ENCODE measurements at places on chromosomes 7 and 10.

DNA sequence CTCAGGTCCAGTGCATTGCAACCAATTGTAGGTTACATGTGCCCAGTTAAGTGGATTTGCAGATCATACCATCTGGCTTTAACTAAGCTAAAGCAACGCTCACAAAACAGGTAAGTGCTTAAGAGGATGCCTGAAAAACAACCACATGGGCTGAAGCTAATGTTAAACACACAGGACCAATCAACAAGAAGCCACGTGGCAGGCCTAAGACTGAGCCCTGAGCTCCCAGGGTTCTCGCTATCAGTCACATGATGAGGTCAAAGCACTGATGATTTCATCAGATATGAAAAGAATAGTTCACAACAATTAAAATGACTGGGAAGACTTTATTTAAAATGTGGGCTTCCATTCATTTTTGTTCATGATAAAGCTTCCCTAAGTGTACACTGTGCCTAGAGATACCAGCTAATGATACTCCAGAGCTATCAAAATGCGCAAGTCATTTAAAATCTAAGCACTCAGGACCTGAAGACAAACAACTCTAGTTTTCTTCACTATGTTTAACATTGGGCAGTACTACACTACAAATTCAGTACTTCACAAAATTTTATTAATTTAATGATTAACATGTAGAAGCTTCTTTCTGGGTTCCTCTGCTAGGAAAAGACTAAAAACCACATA is 90.6 kb downstream of the PIP4K2A start:
- peak; percentile 48 for DNase-seq

- no peak for DNase-seq
Measured at GRCh38 chr7:57425969-57426628, 23.9 kb upstream of the ZNF716 start.

- no peak for DNase-seq
Measured at GRCh38 chr10:3452683-3453361, 280.2 kb upstream of the PITRM1 start.

DNA sequence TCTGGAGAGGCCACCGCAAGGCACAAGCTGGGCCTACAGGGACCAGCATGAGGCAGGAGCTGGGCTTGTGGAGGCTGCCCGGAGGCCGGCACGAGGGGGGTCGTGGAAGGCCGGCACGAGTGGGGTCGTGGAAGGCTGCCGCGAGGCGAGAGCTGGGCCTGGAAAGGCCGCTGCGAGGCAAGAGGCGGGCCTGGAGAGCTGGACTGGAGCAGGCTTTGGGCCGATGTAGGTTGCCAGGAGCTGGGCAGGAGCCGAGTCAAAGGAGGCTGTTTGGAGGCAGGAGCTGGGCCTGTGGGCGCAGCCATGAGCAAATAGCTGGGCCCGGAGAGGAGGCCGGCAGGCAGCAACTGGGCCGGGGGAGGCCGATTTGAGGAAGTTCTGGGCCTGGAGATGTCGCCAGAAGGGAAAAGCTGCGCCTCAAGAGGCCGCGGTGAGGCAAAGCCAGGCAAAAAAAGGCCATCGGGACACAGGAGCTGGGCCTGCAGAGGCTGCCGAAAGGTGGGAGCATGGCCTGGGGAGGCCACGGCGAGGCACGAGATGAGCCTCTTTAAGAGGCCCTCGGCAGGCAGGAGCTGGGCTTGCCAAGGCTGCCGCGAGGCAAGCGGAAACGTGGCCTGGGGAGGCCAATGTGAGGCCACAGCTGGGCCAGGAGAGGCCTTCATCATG is 26.5 kb downstream of the MDH2 start:
- DNase-seq = no peak

- DNase-seq = no peak
Measured at GRCh38 chr7:70512144-70512543, 619.8 kb upstream of the GALNT17 start.

GRCh38 chr7:98864731-98865453 is 4.9 kb downstream of the TMEM130 start:
- DNase-seq = no peak

GRCh38 chr10:32379950-32380551 is 33.1 kb upstream of the EPC1 start:
- DNase-seq = peak; percentile 18

- no peak for DNase-seq
Measured at GRCh38 chr10:71401056-71401455, 4.3 kb downstream of the CDH23 start.

DNA sequence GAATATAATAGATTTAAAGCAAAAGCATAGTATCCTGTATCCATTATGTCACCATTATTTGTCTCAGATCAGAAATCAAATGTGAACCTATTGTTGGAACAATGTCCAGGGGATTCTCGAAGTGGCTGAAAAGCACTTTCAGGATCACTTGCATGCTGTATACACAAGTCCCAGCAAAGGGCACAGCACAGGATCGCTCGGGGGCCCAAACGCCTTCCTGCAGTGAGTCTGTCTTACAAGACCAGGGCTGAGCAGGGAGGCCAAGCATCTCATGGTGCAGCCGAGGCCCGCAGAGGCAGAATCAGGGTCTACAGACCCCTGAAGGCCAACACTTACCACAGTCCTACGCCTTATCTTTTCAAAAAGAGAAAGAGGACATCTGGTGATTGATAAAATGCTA is 92.3 kb downstream of the TNS3 start:
- DNase-seq = no peak

DNA sequence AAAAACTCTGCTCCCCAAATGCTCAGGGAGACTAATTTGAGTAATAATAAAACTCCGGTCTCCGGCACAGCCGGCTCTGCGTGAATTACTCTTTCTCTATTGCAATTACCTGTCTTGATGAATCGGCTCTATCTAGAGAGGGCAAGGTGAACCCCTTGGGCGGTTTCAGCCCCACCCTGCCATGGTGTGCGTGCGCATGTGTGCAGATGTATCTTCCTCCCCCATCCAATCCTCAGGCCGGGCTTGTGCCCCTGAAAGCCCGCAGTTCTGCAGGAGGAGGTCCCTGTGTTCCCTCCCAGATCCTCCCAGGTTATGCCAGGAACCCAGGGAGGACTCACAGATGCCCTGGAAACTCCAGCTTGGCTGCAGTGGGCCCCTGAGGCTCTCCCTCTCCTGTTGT is 48.3 kb upstream of the MYL10 start:
- peak; percentile 50 for DNase-seq

- DNase-seq = no peak
Measured at GRCh38 chr7:102376964-102377466, 19.1 kb upstream of the PRKRIP1 start.

DNA sequence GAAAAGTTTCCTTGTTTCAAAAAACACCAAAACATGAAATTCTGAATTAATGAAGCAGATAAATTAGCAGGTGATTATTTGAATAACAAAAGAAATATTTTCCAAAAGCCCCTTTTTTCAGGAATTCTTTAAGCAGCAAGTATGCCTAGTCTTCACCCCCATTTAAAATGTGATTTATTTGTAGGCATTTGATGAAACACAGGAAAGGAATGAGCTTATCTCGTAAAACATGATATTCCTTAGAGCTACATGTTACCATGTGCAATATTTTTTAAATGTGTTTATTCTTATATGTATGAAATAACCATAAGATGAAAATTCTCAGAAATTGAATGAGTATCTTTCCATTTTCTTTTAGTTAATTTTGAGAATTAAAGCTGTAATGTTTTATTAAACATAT is 106.1 kb downstream of the CHN2 start:
- no peak for DNase-seq

DNA sequence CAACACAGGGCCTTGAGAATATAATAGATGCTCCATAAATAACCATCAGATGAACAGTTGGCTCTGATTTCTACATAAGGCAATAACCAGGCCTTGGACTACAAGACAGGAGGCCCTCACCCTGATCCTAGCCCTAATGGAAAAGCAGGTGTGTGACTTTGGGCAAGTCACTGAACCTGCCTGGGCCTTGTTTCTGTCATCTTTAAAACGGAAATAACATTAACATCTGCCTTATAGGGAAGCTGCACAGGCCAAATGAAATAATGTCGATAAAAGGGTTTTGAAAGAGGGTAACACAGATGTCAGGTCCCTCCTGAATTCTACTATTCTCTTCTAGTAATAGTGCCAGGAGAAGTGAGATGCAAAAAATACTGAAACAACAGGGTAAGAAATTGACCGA is 20.7 kb downstream of the PIK3AP1 start:
- DNase-seq = no peak

GRCh38 chr10:627032-627992 is 62.2 kb downstream of the DIP2C start:
- DNase-seq = no peak

- DNase-seq = no peak
Measured at GRCh38 chr7:20141666-20142065, 75.5 kb downstream of the MACC1 start.

DNA sequence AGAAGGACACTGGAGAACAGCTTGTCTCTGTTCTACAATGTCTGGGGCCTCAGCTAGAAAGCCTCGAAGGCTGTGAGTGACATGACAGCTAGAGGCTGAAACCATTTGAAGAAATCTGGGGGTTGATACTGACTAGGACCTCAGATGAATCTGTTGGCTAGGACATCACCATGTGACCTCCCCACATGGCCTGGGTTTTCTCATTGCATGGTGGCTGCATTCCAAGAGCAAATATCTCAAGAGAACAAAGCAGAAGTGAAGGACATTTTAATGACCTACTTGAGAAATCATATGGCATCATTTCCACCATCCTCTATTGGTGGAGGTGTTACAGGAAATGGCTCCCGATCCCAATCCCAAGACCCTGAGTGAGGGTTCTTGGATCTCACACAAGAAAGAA is 450.6 kb upstream of the AUTS2 start:
- no peak for DNase-seq

GRCh38 chr7:137846827-137847567 is at the start of gene DGKI:
TSS of gene DGKI (minus strand) at chr7:137846974.
- no peak for DNase-seq

DNA sequence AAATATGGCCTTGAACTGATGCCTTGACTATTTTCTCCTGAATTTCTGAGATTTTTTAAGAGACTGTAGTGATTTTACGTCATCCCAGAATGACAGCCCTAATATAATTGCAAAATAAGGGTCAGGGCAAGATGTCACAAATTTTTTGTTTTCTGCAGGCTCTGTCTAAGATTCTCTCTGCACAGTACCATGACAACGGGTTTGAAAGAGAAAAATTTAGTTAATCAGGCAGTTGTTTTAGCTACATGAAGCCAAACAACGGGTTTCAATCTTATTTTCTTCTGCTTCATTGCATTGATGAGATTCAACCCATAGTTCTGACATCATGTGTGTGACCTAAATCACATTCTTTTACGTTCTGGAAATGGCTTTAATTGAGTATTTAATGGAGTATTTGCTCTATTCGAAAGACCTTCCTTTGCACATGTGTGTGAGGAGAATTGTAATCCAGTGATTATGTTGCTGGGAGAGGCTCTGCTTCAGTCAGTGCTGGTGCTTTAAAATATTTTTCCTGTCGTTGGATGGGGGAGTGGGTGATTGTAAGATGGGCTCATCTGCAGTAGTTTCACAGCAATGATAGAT is 118.0 kb upstream of the RHOBTB1 start:
- DNase-seq = no peak

- DNase-seq = no peak
Measured at GRCh38 chr7:145169908-145170307, 334.1 kb upstream of the TPK1 start.

GRCh38 chr10:77139252-77140160 is 498.1 kb downstream of the KCNMA1 start:
- no peak for DNase-seq

DNA sequence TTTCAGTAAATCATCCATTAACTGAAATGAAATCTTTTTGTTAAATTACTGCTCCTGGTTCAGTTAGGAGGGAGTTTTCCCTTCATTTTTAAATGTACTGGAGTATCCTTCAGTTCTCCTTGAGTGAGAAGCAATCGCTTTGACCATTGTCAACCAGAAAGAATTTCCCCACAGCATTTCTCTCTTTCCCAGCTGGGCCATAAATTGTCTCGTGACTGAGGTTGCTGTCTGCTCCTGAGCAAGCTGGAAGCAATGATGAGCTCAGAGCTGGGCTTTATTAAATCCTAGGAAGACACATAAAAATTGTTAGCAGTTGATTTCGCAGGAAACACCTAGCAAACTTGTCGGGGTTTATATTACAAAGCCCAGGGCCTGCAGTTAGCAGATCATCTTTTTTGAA is 102.0 kb upstream of the INSYN2A start:
- no peak for DNase-seq

DNA sequence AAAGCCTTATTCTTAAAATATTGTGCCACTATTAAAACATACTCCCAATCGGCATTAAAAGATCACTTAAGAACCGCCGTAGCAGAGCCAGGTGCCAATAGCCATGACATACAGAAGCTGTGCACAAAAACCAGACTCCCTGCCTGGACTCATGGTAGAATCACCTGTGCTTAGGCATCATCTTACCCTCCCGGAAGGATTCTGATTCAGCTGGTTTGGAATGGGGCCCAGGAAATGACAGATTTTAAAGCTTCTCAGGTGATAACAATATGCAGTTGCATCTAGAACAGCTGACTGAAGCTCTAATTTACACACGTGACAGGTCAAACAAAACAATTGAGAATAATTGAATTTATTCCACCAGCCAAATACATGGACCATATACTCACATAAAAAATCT is 10.7 kb downstream of the A1CF start:
- no peak for DNase-seq

GRCh38 chr10:7272008-7272407 is 138.8 kb downstream of the SFMBT2 start:
- DNase-seq = no peak
